Esophagus squamous epithelium (tissue), 5 donors: ENCODE measurements at places on chromosomes 3 and 15.

GRCh38 chr15:84981711-84982300 is at the start of gene PDE8A:
PDE8A (plus strand) TSS chr15:84981856; CDS start chr15:84982163, 307 bp downstream.
- DNase-seq: no peak

- no peak for DNase-seq
Measured at GRCh38 chr15:71349336-71349735, 234.1 kb downstream of the THSD4 start.

DNA sequence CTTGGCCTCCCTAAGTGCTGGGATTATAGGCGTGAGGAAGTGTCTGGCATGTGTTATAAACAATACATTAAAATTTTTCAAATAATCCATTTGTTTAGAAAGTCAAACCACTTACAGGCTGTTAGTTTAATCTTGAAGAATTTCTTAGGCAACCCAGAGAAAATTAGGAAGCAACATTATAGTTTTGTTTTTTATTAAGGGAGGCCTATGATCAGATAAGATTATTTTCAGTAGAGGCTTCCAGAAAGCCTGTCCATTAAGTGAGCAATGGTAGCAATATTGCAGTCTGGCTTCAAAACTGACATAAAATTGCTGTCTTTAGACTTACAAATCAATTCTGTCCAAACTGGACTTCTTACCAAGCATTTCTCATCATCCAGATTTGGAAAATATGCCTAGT is 49.6 kb downstream of the CD47 start:
- no peak for DNase-seq

DNA sequence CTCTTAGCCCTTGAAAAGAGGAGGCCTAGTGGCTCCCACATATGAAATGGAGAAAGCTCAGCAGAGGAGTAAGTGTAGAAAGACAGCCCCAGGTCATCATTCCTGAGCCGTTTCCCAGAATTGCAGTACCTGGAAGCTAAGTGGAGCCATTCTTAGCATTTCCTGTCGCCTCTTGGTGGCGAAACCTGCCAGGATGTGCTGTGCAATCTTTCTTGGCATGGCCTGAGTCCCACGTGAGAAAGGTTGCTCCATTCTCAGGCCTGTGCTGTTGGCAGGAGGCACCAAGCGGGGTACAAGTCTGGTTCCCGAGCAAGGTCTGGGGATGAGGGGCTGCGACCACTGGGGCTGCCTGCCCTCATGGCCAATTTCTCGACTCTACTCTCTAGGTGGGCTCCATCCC is 207.2 kb upstream of the TPM1 start:
- DNase-seq: no peak

DNA sequence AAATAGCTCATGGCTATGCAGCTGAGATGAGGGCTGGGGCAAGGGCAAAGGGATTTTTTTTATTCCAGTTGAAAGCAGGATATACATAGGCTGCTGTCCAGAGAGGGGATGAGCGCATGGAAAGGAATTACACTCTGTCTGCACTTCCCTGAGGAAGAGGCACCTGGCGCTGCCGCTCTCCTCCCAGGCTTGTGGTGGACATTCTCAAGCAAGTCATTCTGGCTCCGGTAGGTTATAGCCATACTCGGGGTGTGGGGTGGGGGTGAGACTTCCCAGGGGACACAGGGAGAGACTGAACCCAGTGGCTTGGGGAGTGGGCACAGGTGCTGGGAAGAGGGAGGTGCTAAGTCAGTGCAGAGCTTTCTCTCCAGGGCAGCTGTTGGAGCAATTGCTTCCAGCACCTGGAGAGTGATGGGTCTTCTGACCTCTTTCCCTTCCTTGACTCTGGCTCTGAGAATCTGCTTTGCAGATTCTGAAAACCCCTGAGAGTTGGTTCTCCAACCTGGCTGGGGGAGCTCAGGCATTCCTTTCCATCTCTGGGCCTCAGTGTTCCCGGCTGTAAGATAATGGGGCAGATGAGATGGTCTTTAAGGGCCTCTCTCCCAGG is 24.3 kb downstream of the CYP8B1 start:
- DNase-seq: no peak
